Transverse colon (tissue), 4 donors: ENCODE measurements at places on chromosomes 2 and 18.

DNA sequence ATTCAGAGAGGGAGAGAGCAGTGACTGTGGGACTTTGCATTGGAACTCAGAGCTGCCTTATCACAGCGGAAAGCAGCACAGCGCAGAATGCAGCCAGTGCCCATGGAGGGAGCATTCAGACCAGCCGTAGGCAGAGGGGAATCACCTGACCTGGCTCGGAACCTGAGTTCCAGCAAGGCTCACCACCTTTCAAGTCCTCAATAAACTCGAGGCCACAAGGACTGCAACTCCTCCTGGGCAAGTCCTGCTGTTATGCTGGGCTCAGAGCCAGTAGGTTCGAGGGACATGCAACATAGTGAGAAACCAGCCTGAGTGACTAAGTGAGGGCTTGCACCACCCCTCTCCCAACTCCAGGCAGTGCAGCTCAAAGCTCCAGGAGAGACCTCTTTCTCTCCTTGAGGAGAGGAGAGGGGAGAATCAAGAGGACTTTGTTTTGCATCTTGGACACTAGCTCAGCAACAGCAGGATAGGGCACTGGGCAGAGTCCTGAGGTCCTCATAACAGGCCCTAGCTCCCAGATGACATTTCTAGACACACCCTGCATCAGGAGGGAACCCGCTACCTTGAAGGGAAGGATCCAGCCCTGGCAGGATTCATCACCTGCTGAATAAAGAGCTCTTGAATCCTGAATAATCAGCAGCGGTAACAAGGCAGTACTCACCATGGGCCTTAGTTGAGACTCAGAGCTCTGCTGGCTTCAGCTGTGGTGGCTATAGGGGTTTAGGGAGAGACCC, 136.8 kb upstream of the OTOS start:
- no peak for DNase-seq

GRCh38 chr2:80053522-80054345, 250.8 kb downstream of the LRRTM1 start:
- DNase-seq = no peak

DNA sequence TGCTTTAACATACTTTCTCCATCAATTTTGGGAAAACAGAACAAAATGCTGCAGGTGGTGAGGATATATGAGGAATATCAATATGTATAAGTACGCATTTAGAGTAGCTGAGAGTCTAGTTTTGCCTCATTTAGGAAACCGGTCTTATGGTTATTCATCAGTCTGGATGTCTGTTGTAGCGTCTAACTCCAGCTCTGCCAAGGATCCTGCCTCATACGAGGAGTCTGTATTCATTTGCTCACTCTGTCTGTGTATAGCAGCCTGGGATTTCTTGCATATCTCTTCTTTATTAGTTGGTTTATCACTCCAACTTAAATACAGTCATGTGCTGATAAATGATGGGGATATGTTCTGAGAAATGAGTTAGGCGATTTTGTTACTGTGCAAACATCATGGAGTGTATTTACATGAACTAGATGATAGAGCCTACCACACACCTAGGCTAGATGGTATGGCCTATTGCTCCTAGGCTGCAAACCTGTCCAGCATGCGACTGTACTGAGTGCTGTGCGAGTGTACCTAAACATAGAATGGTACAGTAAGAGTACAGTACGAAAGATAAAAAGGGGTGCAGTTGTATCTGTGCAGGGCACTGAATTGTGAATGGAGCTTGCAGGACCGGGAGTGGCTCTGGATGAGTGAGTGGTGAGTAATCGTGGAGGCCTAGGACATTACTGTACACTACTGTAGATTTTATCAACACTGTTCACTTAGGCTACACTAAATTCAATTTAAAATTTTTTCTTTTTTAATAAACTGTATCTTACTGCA, 148.1 kb downstream of the ZNF407 start:
- DNase-seq = no peak

- no peak for DNase-seq
Measured at GRCh38 chr2:126300348-126300747, 355.6 kb upstream of the GYPC start.

- peak; percentile 13 for DNase-seq
Measured at GRCh38 chr2:12169721-12170120, 423.3 kb downstream of the LPIN1 start.

DNA sequence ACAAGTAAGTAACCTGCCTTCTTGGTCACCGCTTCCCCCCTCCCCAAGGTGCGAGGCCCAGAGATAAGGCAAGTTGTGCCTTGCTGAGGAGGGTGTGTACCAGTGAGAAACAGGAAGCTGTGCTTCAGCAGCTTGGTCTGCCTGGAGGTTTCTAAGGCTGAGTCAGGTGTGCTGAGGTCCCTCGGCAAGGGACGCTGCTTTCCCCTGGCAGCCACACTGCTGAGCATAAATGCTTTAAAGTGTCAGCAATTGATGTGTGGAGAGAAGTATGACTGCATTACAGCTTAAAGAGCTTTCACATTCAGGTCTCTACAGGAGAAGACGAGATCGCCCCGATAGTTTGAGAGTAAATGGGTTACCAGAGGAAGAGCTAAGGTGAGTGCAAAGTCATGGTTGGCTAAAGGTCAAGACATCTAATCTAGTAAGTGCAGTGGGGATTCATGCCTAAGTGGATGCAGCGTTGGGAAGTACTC, 86.9 kb downstream of the LIMS1 start:
- peak; percentile 58 for DNase-seq

- DNase-seq = no peak
Measured at GRCh38 chr2:59798687-59799232, 754.7 kb downstream of the BCL11A start.

DNA sequence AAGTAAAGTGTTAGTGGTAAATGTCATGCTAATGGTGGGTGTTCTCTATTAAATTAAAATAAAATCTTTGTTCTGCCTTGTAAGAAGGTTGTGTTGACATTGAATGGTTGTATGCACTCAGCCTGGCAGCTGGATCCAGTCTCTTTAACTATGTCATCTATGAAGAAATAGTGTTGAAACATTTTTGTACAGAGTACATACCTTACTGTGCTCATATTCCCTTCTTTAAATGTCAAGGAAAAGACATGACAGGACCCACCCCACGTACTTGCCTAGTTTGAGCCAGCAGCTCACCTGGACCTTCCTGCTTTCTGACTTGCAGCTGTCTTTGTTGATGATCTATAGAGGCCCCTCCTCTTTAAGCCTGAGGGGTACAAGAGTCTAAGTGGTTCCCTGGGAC, 85.6 kb upstream of the ST3GAL5 start:
- DNase-seq = no peak

GRCh38 chr2:26670931-26671460, 21.5 kb upstream of the KCNK3 start:
- DNase-seq = no peak

GRCh38 chr2:26352892-26353291, 6.3 kb upstream of the ADGRF3 start:
- no peak for DNase-seq

- DNase-seq = no peak
Measured at GRCh38 chr2:31581124-31581795, 522 bp upstream of the SRD5A2 start.

GRCh38 chr2:69026026-69026425, 13.0 kb downstream of the ANTXR1 start:
- DNase-seq = peak; percentile 44

DNA sequence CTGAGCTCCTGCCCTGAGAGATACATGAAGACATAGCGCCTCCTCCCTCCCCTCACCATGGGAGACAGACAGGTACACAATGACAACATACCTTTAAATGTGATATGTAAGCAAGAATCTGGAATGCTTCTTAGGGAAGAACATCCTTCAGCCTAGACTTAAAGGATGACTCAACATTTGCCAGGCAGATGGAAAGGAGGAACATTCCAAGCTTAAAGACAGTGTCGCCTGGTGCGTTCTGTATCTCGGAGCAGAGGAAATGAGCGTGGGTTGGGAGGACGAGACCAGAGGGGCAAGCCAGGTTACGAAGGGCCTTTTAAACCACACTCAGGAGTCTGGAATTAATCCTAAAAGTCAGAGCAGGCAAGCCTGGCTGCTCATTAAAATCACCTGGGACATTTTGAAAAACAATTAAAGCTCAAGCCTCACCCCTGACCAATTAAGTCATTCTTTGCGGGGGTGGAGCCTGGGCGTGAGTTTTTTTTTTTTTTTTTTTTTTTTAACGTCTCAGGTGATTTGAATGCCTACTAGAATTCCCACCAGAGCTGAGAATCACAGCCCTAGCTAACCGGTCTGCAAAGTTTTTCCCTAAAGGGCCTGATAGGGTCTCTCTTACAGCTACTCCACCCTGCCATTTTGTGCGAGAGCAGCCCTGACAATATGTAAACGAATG, 131.2 kb upstream of the SEC11C start:
- no peak for DNase-seq
